Mesothelial cell of epicardium (in vitro differentiated cells): ENCODE measurements at places on chromosomes 6 and 20.

DNA sequence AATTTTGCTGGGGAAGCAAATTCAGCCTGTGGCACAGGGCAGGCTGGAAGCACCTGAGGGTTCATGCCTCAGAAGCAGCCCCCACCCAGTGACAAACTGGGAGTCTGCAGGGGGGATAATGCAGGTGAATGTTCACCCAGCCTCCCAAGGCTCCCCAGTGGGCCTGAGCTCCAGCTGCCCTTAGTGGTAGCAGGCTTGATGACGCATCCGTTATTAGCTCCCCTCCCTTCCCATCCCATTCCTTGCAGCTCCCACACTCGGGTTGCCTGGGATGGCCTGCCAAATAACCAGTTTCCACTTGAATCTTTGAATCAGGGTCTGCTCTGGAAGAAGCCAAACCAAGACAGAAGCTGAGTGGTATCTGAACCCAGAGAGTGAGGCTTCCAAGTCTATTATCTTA lies 15.8 kb downstream of the KCNK15 start:
- DNase-seq: no peak

- no peak for DNase-seq
Observed at GRCh38 chr6:87723170-87724078, 21.4 kb upstream of the AKIRIN2 start.

DNA sequence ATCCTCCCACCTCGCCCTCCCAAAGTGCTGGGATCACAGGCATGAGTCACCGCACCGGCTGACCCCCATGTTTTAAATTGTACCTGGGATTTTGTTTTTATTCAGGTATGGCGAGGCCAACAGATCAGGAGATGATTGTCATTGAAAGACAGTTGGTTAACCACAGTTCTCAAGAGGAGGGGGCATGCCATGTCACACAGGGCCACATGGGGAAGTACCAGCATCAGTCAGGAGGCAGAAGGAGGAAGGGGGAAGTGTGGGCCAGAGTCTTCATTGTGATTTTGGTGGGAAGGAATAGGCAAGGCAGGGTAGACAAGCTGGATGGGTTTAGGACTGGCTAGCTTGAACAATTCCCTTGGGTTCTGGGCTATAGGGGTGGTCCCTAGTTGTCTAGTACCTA lies 9.9 kb upstream of the MMP9 start:
- DNase-seq: no peak

DNA sequence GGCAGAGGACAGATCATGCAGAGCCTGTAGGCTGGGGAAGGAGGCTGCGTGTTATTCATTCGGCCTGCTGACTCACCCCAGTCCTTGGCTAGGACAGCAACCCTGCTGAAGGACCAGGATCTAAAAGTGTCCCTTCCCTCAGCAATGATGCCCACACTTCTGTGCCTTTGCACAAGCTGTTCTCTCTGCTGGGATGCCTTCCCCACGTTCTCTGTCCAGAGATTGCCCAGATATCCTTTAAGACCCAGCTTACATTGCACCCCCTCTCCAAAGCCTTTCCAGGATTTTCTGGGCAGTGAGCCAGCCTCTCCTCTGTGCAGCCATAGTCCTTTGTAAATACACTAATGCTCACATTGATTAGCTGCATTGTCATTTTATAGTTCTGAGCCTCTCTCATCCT lies 99.3 kb upstream of the CHD6 start:
- peak; percentile 46 for DNase-seq

GRCh38 chr6:36329798-36330291 lies 6.8 kb downstream of the BNIP5 start:
- DNase-seq: no peak

DNA sequence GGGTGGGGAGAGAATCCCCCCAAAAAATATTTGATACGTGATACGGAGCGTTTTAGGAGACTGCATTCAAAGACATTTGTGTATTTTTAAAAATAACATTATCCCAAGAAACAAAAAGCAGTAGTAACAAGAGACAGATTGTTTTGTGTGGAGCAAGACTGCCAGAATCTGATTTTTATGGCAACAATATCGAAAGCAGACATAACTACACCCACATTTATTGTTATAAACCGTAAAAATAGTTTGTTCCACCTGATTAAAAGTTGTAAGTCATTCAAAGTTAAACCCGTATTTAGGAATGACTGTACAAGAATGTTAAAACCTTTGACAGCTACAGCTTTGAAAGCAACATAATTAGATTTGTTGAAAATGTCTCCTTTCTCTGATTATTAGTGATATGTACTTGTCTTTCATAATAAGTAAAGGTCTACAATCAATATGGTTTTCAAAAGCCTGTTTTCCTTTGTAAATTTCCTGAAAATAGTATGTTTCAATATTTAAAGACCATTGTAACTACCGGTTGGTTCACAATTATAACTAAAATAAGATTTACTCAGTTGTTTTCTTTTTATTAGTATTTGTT lies 2.7 kb downstream of the EYA4 start:
- DNase-seq: no peak

GRCh38 chr6:126067073-126067472 lies 80.7 kb downstream of the TRMT11 start:
- DNase-seq: no peak

DNA sequence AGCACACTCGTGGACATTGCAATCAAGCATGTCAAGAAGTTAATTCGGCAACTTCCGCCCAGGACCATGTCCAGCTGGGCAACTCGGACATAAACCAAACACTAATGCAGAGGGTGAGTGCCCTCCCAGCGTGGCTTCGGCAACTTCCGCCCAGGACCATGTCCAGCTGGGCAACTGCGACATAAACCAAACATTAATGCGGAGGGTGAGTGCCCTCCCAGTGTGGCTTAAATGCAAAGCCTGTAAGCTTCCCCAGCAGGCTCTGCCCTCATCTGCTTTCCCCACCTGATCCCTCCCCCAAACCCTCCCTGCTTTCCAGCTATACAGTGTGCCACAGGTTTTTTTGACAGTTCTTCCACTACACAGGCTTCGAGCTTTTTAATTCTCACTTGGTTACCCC lies 143.4 kb downstream of the PXDC1 start:
- peak; percentile 13 for DNase-seq

DNA sequence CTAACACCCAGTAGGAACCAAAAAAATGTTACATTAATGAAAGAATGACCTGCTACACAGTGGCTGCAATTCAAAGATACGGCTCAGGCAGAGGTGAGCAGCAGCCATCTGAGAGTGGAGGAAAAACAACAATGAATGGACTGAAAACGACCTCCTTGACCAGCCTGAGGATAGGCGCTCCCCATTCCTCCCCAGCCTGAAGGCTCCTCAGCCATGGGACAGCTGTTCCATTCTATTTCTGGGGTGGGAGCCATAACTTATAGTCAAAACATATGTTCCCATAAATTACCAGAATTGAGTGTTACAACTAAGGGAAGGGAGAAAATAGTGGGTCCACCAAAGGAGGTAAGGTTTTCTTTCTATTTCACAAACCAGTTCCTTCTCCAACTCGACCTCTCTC lies 27.2 kb downstream of the FYN start:
- no peak for DNase-seq

DNA sequence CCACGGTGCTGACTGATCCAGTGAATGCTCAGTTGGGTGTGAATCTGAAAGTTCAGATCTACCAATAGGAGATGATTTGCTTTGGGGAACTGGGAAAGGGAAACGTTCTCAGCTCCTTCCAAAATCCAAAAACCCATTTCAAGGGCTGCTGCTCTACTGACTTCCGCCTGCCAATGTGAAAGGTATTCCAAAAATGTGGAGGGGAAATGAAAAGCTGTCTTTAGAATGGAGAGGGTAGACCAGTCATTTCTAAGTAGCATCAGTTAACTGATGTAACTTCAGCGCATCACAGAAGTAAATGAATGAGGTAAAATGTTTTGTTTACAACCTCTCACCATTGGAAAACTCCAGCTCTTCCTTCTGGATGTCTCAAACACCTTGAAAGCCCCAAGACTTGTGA lies 19.6 kb upstream of the EYA2 start:
- no peak for DNase-seq

DNA sequence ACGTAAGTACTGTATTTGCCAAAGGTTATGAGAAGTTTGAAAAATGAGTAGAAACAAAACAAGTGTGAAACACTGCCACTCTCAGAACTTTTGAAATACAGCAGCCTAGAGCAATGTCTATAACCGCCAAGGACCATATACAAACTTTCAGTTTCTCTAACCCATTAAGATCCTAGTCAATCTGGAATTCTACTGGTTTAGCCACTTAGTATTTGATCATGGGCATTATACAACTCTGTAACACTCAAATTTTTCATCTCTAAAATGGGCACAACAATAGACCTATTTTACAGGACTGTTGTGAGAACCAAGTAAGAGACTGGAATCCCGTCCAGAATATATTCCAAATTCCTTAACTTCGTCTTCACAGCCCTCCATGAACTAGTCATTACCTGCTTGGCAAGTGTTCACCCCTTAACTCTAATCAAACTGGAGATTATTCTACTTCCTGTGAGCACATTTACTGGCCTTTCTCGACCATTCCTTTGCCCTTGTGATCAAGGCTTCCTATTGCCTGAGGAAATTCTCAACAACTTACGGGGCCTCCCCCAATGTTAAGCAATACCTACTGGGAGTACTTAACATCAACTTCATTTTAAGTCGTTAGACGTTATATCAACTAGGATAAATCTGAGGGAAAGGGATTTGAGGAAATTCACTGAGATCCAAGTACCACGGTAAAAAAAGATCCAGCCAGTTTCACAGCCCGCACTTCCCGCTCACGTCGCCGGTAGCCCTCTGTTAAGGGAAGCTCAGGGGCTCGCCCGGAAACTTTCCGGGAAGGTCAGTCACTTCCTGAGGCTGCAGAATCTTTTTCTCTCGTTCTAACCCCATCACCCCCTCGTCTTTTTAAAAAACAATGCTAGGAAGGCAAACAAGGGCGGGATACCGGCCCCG lies 1.1 kb downstream of the EIF2S2 start:
- DNase-seq: no peak

DNA sequence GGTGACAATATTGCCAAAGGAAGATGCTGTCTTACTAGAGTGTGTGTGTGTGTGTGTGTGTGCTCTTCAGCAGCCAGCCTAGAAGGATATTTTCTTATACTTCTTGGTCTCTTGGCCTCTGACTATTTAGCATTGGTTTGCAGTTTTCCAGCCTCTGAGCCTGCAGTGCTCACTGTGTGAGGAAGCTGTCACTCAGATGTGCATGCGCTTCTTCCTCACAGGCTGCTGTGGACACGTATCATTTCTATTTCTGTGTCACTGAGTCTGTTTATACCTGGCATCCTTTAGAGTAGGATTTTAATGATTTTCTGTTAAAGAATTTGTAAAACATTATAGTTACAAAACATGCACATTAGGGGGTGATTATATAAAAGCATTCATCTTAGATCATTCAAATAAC lies 83.3 kb downstream of the ALDH8A1 start:
- DNase-seq: no peak
